Left cardiac atrium (tissue), 4 donors: ENCODE measurements at places on chromosomes 6 and 20. TPM values are rescaled to one million over a fixed set of nuclear protein-coding genes. Genes with fewer than 3 reads are reported as not detected.

The MAP1LC3A gene
- 76.7 TPM for total RNA-seq

The ADGRG6 gene
- 5.7 TPM for total RNA-seq

The DUSP15 gene
- total RNA-seq = 4.2 TPM

The RIPPLY2 gene
- not detected for total RNA-seq

The MEP1A gene
- not detected for total RNA-seq

The CARMIL1 gene
- 11.3 TPM for total RNA-seq
